CD4-positive, alpha-beta T cell (primary cell): ENCODE measurements at places on chromosomes 4 and X.

DNA sequence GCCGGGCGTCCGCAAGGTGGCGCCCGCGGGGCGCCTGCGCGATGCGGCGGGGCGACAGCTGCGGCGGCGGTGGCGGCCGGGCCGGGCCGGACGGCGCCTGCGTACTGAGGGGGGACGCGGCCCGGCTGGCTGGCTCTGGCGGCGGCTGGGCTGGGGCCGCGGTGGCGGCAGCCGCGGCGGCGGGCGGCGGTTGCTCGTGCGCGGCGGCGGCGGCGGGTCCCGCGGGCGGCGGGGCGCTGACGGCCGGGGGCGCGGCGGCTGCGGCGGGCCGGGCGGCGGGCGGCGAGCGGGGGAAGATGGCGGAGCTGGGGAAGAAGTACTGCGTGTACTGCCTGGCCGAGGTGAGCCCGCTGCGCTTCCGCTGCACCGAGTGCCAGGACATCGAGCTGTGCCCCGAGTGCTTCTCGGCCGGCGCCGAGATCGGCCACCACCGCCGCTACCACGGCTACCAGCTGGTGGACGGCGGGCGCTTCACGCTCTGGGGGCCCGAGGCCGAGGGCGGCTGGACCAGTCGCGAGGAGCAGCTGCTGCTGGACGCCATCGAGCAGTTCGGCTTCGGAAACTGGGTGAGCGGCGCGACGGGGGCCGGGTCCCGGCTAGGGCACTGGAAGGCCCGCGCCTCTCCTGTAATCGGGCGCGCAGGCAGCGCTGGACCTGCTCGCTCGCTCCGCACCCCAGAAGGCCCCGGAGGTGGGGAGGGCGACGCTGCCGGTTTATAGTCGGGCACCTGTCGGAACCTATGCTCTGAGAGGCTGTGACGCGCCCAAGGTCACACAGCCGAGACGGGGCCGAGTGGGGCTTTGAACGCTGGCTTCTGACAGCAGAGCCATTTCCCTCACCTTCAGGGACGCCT, at the start of gene TADA2B:
TADA2B (plus strand) TSS at position 89 of the 853 bp plus-strand sequence; CDS start at position 297, 208 bp downstream.
- peak; percentile 65 for DNase-seq

GRCh38 chr4:74158466-74159142, 686 bp downstream of the MTHFD2L start:
- DNase-seq: no peak

DNA sequence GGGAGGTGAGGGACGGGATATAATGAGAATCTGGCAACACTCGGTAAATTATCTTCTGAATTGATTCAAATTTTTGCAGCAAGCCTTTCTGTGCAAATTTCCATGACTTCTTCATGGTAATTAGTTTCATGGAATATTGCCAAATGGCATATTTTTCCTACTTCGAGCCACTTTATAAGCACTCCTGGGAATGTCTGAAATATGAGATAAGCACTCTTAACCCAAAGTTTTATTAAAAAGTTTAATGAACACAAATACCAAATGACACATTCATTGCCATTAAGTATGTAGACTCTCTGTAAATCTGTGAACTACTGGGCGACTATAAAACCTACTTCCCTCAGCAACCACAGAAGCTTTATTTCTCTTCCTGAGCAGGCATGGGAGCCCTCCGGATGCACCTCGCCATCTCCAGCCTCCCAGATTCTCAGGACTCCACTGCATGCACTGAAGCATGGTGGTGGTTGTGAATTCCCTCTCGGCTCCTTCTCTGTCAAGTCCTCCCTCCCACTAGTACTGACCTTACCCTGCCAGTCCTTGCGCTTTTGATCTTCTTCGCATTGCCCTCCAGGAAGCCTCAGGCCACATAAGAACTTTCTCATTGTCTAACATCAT, 154.4 kb upstream of the RPL34 start:
- DNase-seq: no peak

DNA sequence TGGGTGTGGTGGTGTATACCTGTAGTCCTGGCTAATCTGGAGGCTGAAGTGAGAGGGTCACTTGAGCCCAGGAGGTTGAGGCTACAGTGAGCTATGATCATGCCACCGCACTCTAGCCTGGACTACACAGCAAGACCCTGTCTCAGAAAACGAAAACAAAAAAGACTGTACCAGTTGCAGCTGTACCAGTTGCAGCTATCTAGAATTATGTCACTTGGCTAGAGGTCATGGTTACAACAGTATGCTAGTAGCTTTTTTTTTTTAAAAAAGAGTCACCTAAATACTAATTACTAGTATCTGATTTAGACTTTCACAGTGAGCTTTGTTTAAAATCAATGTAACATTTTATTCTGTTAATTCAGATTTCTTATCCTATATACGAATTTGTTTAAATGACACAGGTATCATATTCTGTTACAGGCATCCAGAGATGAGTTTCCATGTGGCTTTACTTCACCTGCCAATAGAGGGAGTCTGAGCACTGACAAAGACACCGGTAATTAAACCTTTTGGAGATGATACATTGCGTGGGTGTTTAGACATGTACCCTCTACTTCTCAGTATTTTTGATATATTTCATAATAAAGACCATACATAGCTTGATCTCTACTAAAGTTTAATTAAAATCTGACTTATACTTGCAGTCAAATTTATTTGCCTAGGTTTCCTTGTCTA, 100.2 kb upstream of the IL13RA1 start:
- DNase-seq: no peak

- no peak for DNase-seq
Measured at GRCh38 chrX:47683184-47683828, 24.3 kb upstream of the UXT start.

DNA sequence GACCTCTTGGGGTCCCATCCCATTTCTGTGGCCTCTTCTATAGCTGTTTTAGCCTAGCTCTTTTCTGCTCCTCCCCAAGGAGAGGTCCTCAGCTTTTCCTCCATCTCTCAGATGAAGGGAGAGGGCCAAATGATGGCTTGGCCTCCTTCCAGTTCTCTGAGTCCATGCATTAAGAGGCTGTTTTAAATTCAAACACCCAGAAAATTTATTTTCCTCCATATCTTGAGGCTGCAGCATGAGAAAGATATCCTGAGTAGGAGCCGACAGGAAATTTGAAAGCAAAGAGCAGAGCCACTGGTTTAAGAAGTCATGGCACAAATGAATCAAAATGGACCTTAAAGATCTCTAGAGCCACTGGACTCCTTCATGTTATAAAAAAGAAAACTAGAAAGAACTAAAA, 558.8 kb downstream of the MID1IP1 start:
- DNase-seq: no peak

DNA sequence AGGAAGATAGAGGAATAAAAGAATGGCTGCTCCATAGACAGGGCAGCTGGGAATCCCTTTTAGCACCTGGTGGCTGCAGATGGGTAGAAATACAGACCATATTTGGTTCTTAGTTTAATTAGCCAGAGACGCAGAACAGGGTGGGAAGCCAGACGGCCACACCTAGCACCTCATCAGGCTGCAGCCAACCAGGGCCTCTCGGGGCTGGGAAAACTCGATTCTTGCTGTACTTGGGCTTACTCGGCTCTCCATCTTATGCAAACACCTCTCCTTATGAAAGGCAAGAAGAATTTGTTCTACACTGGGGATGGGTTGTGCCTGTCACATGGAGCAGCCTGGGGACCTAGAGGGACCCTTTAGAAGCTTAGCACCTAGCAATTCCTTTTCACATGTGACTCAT, 19.7 kb downstream of the IRAK1 start:
- no peak for DNase-seq

GRCh38 chrX:75546724-75547511, 24.1 kb upstream of the ZDHHC15 start:
- no peak for DNase-seq

DNA sequence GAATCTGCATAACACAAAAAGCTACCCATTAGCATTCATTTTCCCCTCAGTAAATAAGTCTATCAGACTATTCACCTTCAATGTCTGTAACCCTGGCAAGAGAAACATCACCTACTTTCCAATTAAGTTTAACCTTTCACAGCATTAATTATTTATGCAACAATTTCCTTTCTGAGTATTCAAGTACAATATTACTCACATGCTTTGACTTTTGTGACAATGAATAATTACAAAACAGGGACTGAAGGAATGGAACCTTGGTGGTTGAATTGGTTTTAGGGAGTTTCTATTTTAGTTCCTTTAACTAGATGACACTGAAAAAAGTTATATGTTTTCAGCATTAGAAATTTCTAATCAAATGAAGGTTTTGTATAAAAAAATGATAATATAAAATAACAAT, 932.3 kb upstream of the EPHA5 start:
- DNase-seq: no peak

- DNase-seq: no peak
Measured at GRCh38 chr4:91519155-91519554, 784.6 kb upstream of the GRID2 start.

DNA sequence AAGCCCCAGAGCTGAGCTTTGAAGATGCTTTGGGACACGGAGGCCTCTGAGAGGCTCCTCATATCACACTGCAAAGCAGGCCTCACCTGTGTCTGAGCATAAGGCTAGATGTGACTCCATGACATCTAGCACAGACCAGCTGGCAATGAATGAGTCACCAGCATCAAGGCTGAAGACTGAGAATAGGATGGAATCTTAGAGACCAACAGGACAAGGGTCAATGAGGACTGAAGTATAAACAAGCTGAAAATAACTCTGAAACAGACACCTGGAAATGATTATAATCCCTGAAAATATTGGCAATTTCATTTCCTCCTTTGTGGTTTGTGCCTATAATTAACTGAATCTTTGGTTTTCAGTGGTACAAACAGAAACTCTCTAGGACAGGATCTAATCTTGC, 87.1 kb upstream of the PRPS1 start:
- DNase-seq: no peak

GRCh38 chr4:117691572-117692351, 342.5 kb upstream of the NDST3 start:
- DNase-seq: no peak

GRCh38 chr4:186104890-186105646, 564 bp downstream of the FAM149A start:
- no peak for DNase-seq

GRCh38 chr4:158895797-158896576, 127.2 kb downstream of the FNIP2 start:
- no peak for DNase-seq

DNA sequence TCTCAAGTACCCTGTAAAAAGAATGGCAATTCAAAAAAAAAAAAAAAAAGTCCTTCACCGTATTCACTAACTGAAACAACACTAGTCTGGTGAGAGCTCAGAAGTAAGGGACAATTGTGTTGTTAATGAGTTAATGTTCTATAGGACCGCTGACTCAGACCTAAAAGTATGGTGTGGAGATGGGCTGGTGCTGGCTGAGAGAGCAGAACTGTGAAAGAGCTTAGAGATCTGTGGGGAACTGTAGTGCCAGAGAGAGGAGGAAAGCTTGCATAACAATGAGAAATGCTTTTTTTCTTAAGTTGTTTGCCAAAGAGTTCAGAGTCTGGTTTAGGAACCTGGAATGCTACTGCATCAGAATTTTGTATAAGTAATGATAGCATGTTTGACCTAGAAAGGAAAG, 65.1 kb downstream of the LHFPL1 start:
- no peak for DNase-seq

DNA sequence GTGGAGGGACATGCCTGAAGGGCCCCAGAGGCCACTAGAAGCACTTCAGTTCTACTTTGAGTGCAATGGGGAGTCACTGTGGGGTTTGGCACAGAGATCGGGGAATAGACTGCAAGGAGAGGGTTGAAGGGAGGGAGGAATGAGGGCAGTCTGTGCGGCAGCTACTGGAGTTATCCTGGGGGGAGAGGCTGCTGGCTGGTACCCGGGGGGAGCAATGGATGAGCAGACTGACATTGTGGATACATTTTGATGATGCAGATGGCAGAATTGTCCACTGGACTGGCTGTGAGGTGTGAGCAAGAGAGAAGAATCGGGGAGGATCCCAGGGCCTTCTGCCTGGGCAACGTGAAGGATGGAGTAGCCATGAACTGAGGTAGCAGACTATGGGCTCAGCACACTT, 2.8 kb upstream of the MAMLD1 start:
- DNase-seq: no peak

DNA sequence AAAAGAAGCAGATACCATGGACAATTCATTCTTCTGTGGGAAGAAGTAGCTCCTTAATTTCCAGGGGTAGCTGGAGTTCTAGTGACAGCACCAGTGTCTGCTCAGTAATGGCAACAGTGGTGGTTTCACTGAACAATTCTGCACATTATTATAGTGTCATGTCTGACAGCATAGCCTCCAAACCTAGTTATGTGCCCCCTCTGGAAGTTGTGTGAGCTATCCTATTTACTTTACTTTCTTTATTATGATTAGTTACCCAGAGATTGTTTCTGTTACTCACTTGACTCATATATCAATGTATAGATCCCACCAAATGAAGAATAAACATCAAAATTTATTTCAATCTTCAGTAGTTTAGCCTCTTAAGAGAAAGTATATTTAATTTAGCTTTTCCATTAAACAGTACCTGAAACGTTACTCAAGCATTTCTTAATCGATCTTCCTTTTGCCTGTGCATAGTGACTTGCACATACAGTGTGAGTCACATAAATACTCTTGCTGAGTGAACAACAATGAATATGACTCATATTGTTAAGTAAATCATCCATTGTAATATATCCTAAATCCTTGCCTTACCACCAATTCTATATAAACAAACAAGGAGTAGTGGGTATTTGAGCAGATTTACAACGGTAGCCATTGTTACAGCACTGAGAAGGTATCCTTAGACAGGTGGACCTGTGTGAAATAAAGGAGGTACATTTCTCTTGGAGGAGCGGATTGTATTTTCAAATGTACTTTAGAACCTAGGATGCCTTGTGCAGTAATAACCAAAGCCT, 534.7 kb downstream of the ANKRD50 start:
- DNase-seq: no peak

DNA sequence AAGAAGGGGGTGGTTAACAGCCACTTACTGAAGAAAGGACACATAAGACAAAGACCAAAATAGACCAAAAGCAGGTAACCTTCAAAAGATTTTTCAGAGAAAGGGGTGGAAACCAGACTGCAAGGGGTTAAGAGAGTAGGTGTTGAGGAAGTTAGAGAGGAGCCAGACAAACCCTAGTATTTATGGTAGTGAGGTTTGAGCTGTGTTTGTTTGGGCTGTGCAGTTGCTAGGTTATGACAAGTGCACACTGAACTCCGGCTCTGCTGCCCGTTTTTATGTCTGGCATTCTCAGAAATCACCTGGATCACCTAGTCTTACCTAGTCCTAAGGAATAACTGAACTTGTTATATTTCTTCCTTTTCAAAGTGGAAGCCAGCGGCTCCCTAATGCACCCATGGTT, 22.9 kb upstream of the G3BP2 start:
- peak; percentile 79 for DNase-seq

- DNase-seq: no peak
Measured at GRCh38 chr4:153679486-153679885, 4.6 kb upstream of the TLR2 start.
